ENCODE measurements at places on chromosomes 1 and 21.

GRCh38 chr1:59173721-59174120 lies 123.2 kb upstream of the FGGY start:
- DNase-seq, result no peak

GRCh38 chr1:171251042-171251951 lies 3.0 kb downstream of the FMO1 start:
- peak; percentile 22 for DNase-seq

DNA sequence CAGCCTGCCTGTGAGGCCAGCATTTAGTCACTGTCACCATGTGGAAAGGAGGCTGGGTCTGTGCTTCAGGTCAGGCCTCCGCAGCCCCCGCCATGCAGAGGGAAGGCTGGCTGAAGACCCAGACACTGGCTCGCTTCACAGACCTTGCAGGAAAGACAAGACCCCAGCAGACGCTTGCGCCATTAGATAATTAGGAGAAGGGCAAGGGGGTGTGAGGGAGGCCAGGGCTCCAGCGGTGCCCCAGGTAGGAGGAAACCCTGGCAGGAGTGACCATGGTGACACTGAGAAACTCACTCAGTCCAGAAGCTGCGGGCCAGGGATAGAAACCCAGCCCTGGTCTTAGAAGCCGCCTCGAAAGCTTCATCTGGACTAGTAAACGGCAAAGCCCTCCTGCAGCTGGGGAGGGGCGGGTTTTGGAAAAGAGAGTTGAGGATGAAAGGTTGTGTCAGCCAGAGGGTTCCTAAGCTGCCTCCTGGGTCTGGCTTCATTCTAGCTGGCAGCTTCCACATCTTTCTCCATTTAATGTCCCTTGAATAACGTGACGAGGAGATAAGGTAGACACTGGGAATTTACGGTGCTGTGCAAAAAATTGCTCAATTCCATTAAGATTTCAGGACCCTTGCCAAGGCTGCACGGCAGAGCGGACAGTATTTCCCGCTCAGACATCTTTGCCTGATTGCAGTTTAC lies 294.1 kb upstream of the VAMP3 start:
- DNase-seq, result no peak

DNA sequence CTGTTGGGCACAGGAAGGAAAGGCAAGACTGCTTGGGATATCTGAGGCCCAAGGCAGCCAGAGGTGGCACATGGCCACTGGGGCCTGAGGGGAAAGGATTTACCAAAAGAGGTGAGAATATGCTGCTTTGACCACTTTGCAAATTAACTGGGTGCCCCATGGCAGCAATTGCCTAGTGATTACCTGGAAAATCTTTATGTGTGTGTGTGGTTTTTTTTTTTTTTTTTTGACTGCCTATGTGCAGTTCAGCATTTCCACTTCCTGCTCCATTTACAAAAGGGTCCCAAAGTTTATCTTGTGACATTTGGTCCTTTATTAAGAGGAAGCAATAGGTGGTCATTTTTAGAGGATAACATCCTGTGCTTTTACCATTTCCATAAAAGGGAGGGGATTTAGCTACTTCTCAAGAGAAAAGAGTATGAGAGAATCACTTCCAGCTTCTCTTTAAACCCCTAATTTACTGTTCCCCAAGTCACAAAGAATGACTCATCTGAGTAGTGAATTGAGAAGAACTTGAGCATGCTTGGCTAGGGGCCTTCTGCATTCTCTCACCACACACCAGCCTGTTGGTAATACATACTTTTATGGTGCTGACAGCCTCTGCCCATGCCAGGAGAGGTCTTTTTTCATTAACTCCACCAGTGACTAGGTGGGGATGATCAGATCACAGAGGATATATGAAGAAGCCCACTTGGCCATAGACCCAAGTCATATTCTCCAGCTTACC lies 52.1 kb downstream of the SYDE2 start:
- no peak for DNase-seq

GRCh38 chr1:3785045-3785444 lies 11.3 kb downstream of the LRRC47 start:
- no peak for DNase-seq
